ENCODE measurements at places on chromosomes 6 and 20. TPM values are rescaled to one million over a fixed set of nuclear protein-coding genes. Genes with fewer than 3 reads are reported as not detected.

DNA sequence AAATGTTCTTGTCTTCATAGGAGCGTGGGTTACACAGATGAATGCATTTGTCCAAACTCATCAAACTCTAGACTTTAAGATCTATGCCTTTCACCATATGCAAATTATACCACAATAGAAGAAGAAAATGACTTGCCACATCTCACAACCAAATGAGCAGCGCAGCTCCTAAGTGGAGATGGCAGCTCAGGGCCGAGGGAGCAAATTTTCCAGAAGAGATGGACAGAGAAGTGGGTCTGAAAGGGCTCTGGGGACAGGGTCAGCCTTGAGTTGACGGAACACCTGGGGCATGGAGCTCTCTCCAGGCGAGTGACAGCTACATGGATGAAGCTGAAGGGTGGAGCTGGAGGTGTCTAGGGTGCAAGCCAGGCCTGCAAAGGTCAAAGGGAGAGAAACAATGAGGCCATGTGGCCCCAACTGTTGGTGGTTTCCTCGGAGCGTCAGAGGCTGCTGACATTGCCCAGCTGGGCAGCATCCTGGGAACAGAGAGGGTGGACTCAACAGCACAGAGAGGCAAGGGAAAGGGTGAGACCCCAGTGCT is 228.3 kb downstream of the NRN1 start:
- no peak for DNase-seq

GRCh38 chr20:58375759-58376352 is 13.2 kb upstream of the VAPB start:
- no peak for DNase-seq

- DNase-seq = no peak
Measured at GRCh38 chr6:87102151-87102621, 7.3 kb upstream of the CGA start.

GRM4 gene
- not detected for polyA plus RNA-seq

DNA sequence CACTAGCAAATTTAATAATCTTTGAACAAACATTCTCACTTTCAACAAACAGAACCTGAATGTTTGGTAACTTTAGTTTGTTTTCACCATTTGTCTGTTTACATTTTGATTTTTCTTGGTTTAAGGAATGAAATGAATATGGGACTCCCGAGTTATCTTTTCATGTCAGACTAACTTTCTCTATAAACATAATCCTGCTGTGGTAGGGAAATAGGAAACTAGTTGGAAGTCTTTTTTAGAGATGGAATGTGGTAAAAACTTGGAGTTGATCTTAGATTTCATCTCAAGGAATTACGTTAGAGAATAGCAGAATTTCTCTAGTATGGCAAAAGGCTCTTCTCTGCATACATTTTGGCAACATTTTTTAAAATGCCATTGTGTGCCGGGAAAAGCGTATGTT is 206.5 kb downstream of the CDKAL1 start:
- no peak for DNase-seq

- DNase-seq = no peak
Measured at GRCh38 chr6:63140692-63141318, 70.5 kb upstream of the FKBP1C start.
